ENCODE measurements at places on chromosomes 2 and 18. TPM values are rescaled to one million over a fixed set of nuclear protein-coding genes. Genes with fewer than 3 reads are reported as not detected.

The MRO gene
- total RNA-seq: not detected

The PAIP2B gene
- 1.1 TPM for total RNA-seq

The TNS1 gene
- total RNA-seq: 4.4 TPM

The CIDEA gene
- total RNA-seq: not detected

The EMILIN2 gene
- total RNA-seq: 17.3 TPM

The GAD1 gene
- 3.7 TPM for total RNA-seq

The UNC50 gene
- total RNA-seq: 26.7 TPM

- no peak for DNase-seq
- no peak overlapping the region for H3K4me3 ChIP-seq
- H3K27me3 ChIP-seq: no peaks in the 10 kb centered on the region
Observed at GRCh38 chr2:129458436-129458835, 521.0 kb upstream of the RAB6C start.

DNA sequence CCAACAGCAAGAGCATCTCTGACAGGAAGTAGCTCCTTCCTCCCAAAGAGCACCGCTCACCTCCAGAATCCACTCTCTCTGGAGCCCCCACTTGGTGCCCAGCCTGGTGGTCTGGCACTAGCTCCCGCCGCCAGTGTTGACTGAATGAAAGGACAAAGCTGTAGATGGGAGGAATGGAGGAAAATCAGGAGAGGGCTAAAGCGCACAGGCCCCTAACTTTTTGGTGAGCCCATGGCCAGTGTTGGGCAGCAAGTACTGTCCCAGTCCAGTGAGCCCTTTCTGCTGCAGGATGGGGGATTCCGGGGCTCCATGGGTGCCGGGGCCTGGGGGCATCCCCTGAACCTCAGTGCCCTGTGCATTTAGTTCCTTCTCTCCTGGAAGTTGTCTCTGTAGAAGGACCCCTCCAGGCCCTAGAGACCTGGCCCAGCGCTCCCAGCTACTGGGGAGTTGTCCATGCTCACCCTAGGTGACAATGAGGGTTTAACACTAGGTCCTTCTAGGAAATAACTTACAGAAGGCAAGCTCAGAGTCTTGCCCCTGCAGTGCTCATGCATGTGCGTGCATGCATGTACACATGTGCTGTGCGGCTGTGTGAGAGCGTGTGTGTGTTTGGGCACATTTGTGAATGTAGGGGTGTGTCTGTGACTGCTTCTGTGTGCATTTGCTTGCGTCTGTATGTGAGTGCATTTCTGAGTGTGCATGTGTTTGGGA lies 33.6 kb downstream of the GLI2 start:
- H3K27me3 ChIP-seq: no peaks in the 10 kb centered on the region
- no peaks in the 10 kb centered on the region for H3K36me3 ChIP-seq
- no peak for DNase-seq
- no peak overlapping the region for H3K4me3 ChIP-seq
- H3K27ac ChIP-seq: no peak overlapping the region
- no peaks in the 10 kb centered on the region for H3K4me1 ChIP-seq

DNA sequence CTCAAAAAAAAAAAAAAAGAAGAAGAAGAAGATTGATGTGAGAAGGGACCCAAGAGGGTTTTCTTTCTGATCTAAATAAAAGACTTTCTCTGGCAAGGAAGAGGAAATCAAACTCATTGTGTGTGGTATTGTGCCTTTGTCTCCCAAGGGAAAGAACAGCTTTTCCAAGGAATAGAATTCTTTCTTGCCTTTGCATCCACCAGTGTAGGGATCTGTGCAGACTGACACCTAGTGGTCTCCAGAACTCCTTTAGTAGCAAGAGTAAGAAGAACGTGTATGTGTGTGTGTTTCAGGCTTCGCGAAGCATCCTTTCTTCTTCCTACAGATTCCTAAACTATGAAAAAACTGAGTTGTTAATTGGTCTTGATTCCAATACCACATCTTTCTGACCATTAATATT lies 33.5 kb upstream of the CRIM1 start:
- H3K4me3 ChIP-seq: no peak overlapping the region
- H3K36me3 ChIP-seq: no peaks in the 10 kb centered on the region
- peaks cover 21% of the 10 kb centered on the region for H3K27me3 ChIP-seq
- no peak overlapping the region for H3K27ac ChIP-seq
- DNase-seq: no peak

GRCh38 chr2:42488297-42488696 lies 5.5 kb downstream of the KCNG3 start:
- peaks cover 31% of the 10 kb centered on the region for H3K27me3 ChIP-seq
- no peak for DNase-seq
- peaks cover 4% of the 10 kb centered on the region for H3K4me1 ChIP-seq
- no peak overlapping the region for H3K4me3 ChIP-seq
- H3K36me3 ChIP-seq: peaks cover 1% of the 10 kb centered on the region

DNA sequence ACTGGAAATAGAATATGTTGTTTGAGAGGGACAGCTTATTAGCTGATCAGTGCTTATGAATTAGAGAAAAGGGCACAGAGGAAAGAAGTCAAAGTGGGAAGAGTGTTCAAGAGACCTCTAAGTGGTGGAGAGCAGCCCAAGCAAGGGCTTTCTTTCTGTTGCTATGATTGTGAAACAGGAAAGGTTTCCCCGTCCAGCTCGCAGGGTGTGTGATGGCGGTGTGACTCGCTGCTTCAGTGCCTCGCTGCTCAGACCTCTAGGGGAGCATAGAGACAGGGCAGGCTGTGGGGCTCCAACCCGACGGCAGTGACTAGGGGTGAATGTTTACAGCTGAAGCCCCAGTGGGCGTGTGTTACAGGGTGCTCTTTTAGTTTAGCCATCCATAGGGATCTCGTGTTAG lies 166.5 kb upstream of the COPS8 start:
- no peak overlapping the region for H3K4me3 ChIP-seq
- H3K36me3 ChIP-seq: no peaks in the 10 kb centered on the region
- no peak overlapping the region for H3K27ac ChIP-seq
- no peaks in the 10 kb centered on the region for H3K4me1 ChIP-seq

DNA sequence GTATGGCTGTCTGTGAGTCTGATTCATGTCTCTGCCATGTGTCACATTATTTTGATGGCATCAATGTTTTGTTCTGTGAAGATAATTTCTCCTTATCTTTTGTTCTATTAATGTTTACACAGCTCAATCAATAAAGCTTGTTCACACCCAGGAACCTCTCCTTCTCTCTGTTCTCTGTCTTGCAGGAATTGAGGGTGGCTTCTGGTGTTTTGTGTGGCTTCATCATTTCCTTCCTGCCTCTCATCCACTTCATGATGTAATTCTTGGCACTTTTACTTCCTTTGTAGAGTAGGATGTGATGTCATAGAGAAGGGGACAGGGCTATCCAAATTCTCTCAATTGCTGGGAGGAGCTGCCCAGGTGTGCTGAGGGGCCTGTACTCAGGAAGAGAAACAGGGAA lies 27.2 kb downstream of the ASXL3 start:
- no peak overlapping the region for H3K27ac ChIP-seq
- DNase-seq: no peak
- peaks cover 2% of the 10 kb centered on the region for H3K4me1 ChIP-seq
- no peak overlapping the region for H3K4me3 ChIP-seq

GRCh38 chr18:2966560-2966959 lies 46.4 kb downstream of the LPIN2 start:
- peaks cover 26% of the 10 kb centered on the region for H3K36me3 ChIP-seq
- H3K4me3 ChIP-seq: peak overlapping the region; percentile 64
- H3K27me3 ChIP-seq: no peaks in the 10 kb centered on the region
- no peak for DNase-seq

GRCh38 chr2:122748552-122749011 lies 993.1 kb downstream of the TSN start:
- no peak overlapping the region for H3K4me3 ChIP-seq
- H3K27me3 ChIP-seq: no peaks in the 10 kb centered on the region
- H3K27ac ChIP-seq: no peak overlapping the region
- no peak for DNase-seq
- H3K36me3 ChIP-seq: no peaks in the 10 kb centered on the region

GRCh38 chr2:8753609-8754008 lies 71.8 kb downstream of the ID2 start:
- DNase-seq: no peak
- H3K27ac ChIP-seq: no peak overlapping the region

- DNase-seq: no peak
- H3K27me3 ChIP-seq: no peaks in the 10 kb centered on the region
- no peak overlapping the region for H3K27ac ChIP-seq
- H3K36me3 ChIP-seq: peaks cover 62% of the 10 kb centered on the region
- peaks cover 2% of the 10 kb centered on the region for H3K4me1 ChIP-seq
- no peak overlapping the region for H3K4me3 ChIP-seq
Observed at GRCh38 chr18:9260388-9261380, 73.9 kb upstream of the TWSG1 start.

- no peaks in the 10 kb centered on the region for H3K36me3 ChIP-seq
- no peaks in the 10 kb centered on the region for H3K4me1 ChIP-seq
- no peak overlapping the region for H3K27ac ChIP-seq
- no peak for DNase-seq
Observed at GRCh38 chr18:59211629-59212028, 8.3 kb upstream of the GRP start.

Measured in activated CD8-positive, alpha-beta memory T cell treated with anti-CD3 and anti-CD28 coated beads, Interleukin-2, amount 10 ng/mL, durations not matched to agents 7 days and 5 days (primary cell).